Activated naive CD4-positive, alpha-beta T cell treated with anti-CD3 and anti-CD28 coated beads, Interleukin-2, amount 50 U/mL, for 72 hours (primary cell): ENCODE measurements at places on chromosomes 6 and 20. TPM values are rescaled to one million over a fixed set of nuclear protein-coding genes. Genes with fewer than 3 reads are reported as not detected.

- DNase-seq: no peak
Measured at GRCh38 chr20:61604549-61604948, 352.5 kb downstream of the CDH4 start.

DNA sequence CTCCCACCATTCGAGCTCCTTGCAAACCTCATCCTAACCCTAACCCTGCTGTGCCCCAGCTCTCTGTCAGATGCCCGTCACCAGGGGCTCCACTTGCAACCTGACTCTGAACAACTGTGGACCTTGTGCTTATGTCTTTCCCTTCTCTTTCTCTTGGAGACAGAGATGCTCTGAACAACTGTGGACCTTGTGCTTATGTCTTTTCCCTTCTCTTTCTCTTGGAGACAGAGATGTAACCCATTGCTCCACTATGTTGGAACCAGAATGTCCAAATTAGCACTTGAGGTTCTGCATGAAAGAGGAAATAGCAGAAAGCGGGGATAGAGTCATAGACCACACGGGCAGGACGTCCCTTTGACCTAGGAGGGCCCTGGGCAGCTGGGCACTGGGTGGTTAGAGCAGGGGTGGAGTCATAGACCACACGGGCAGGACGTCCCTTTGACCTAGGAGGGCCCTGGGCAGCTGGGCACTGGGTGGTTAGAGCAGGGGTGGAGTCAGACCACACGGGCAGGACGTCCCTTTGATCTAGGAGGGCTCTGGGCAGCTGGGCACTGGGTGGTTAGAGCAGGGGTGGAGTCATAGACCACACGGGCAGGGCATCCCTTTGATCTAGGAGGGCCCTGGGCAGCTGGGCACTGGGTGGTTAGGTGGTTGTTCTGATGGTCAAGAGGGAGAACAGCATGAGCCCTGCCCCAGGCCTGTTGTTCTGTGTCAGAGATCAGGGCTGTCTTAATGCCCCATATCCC, 22.2 kb downstream of the PCMTD2 start:
- DNase-seq: no peak

DNA sequence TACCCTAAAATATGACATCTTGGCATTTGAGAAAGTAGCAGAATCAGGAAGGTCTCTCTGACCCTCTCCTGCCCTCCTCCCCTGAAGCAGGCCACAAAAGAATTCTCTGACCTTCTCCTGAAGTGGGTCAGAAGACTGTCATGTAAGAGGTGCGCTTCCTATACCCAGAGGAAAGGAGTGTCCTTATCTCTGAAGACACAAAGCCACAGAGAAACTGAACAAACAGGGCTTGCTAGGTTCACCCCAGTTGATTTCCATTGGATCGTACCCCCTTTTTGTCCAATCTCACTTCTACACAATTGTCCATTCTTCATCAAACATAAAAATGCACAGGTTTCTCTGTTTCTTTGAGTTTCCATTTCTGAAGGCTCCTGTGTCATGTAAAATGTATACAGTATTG, 272.0 kb upstream of the SOX4 start:
- DNase-seq: no peak

- no peak for DNase-seq
Measured at GRCh38 chr20:4512891-4513550, 208.7 kb upstream of the PRND start.

DNA sequence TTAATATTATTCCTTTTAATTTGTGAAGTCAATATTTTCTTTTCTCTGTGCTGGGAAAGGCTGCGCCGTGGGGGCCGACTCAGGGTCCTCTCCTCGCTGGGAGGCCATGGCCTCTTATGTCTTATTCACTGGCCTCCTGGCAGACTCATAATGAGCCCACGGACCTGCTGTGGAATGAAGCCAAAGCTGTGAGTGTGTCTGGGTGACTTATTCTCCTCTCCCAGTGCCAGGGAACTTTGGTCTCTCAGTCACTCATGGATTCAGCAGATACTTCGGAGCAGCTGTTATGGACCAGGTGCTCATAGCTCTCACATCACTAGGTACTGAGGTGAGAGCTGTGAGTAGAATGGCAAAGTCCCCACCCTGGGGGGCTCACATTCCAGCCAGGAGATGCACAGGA, 297.6 kb downstream of the CDH26 start:
- DNase-seq: no peak

DNA sequence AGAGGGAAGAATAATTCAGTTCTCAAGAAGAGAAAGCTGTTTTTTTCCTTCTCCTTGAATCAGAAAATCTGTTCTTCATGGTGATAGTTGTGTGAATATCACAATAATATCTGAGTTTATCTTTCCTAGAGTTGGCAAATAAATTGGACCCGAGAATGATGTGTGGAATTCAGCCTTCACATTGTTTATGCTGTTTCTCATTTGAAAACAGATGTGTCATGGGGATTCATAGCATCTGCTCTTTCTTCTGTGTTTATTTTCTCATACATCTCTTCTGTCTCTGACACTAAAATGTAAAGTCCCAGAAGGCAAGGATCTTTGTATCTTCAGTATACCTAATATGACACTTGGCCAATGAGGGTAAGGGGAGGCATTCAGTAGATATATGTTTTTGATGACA, 103.6 kb upstream of the SGK1 start:
- DNase-seq: no peak

KCNK16 gene
- total RNA-seq: not detected

DYNLRB1 gene
- 72.0 TPM for total RNA-seq

- no peak for DNase-seq
Measured at GRCh38 chr6:110002676-110003075, 24.6 kb downstream of the GPR6 start.

DNA sequence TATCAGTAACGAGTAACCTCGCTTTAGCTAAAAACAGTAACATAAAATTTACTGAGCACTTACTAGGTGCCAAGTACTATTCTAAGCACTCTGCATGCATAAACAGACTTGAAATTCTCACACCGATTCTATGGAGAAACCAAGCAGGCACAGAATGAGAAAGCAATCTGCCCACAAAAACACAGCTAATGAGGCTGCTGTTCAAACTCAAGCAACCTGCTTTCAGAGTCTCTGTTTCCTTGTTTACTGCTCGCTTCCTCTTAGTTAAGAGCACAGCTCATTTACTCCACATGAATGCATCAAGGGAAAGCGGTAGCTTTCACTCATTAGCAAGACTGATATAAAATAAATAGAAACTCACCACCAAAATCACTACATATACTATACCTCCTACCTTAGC, 37.4 kb downstream of the PRKN start:
- no peak for DNase-seq

DNA sequence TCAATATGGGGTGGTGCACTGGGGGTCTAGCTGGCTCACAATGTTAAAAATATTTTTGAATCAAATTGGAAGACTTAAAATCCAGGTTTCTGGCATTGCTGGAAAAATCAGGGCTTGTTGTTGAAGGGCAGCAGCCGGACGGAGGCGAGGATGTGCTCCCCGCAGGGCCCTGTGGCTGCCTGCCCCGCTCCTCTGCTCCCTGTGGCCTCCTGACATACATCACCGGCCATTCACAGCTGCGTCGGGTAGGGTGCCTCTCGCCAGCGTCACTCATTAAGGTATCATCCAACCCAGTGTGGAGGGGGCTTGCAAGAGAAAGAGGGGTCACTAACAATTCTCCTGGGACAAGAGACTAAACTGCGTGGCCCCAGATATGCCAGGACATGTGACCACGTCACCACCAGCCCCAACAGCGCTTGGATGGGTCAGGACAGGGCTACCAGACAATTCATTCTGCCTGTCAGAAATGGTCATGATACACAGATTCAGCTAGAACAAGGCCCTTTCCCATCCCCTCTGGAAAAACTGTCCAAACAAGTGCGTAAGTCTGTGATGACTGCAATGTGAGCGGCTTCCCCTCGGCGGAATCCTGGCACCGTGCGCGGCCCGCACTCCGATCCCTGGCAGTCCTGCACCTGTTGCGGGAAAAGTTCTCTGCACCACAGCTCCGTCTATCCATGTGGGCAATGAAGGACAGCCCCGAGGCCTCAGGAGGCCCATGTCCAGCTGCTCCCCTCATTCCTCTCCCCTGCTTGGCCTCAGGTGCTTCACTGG, 12.0 kb downstream of the GATA5 start:
- DNase-seq: no peak

TBXT gene
- total RNA-seq: not detected

DNA sequence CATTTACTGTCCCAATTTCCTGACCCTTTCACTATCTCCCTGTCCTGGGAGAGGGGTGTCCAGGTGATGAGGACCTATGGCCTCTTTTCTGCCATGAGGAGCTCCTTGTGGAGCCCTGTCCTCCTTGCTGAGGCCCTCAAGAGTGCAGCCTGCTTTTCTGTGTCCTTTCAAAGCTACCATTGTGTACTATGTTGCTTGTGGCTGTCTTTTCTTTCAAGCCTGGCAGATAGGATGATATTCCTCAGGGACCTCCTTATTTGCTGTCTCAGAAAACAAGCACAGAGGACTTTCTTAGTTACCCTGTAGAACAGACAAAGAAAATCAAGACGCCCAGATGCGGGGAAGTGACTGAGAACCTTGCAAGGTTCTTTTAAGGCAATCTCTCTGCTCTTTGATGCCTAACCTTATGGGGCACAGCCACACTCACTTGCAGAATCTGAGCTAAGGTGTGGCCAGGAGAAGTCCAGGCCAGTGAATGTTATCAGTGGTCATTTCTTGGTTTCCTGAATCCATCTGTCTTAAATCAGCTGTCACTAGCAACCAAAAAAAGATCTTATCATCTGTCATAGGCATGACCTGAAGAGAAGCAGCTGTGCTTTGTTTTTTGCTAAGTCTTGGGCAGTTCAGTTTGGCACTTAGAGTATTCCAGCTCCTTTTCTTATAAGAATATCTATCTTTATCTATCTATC, 17.2 kb downstream of the CARMIL1 start:
- no peak for DNase-seq

DNA sequence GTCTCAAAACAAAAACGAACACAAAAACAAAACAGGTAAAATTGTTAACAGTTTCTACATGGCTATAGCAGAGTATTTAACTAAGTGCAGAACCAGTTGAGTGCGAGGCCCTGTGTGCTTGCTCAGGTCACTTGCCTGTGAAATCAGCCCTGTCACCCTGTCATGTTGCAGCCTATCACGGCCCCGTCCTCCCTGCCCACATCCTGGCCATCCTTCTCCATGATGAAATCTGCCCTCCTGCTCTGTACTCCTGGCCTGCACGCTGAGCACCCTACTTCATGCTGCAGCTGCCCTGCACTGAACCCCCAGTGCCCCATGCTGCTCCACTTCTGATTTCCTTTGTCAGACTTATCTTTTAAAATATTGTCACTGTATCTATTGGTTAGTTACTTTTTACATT, 62.4 kb downstream of the DTD1 start:
- DNase-seq: no peak

- no peak for DNase-seq
Measured at GRCh38 chr6:6942091-6942490, 165.7 kb upstream of the RREB1 start.

GINS1 gene
- total RNA-seq: 26.3 TPM

DNA sequence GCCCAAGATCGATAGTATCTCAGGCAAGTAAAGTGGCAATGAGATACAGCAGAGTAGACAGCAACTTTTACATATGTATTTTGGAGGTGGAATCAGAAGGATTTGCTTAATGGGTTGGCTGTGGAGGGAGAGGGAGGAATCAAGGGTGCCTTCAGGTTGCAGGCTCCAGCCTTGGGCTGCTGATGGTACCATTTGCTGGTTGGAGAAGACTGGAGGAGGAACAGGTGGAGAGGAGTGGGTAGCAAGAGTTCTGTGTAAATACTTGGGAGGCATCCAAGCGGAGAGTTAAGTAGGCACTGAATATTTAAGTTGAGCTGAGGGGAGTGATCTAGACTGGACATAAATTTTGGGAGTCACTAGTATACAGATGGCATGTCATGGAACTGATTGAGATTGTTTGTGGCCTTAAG, 5.2 kb downstream of the BICRAL start:
- no peak for DNase-seq

GRCh38 chr6:53768636-53769035, 26.2 kb upstream of the LRRC1 start:
- DNase-seq: no peak
